Stimulated activated CD8-positive, alpha-beta memory T cell treated with anti-CD3 and anti-CD28 coated beads, Interleukin-2, amount 100 ng/mL, for 1 hour (primary cell): ENCODE measurements at places on chromosomes 7 and 10.

GRCh38 chr7:2416063-2416462 lies 12.7 kb downstream of the CHST12 start:
- no peak for DNase-seq

DNA sequence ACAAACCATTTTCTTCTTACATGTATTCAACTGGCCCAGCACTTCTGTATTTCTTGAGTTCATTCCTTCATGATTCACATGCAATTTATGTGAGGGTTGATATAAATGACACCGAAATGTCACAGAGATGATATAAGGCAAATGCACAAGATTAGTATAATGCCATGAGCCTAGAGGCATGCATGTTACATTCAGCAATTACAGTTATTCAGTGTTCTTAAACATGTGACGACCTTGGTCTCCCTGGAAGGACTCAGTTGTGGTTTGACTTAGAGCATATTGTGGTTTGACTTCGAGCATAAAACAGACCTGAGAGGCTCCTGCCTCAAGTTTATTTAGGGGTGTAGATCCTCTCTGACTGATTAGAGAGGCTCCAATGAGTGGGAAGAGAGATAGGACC lies 752.1 kb upstream of the POM121L12 start:
- DNase-seq, result no peak

DNA sequence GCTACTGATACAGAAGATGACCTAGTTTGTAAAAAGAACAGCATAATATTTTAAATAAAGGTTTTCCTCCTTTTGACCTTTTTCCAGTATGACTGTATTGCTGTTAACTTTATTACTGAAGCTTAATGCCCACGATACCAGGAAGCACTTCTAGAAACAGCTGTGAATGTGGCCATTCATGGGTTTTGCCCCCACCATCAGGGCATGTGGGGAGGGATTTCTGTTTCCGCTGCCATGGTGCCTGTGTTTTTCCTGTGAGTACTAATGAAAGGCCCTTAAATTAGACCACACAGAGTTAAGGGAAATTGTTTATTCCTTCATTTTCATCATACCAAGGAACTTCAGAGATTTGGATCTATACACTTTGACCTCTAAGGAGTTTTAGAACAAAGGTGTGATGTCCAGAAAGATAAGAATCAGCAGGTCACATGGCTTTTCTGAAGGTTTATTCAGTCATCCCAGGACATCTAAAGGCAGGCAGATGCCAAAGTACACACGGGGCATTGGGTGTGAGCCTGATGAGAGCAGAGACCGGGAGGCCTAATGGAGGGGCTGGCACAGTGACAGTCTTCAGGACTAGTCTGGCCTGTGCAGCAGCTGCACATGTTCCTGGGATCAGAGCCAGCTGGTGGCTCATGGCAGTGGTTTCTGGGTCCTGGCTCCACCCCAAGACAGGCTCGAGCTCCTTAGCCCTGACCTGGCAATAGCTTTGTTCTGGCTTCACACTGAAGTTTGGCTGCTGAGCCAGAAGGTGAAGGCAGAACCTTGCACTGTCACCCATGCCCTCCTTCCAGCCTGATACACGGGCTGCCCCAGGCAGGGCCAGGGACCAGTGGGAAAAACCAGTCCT lies 190.9 kb downstream of the REEP3 start:
- no peak for DNase-seq

DNA sequence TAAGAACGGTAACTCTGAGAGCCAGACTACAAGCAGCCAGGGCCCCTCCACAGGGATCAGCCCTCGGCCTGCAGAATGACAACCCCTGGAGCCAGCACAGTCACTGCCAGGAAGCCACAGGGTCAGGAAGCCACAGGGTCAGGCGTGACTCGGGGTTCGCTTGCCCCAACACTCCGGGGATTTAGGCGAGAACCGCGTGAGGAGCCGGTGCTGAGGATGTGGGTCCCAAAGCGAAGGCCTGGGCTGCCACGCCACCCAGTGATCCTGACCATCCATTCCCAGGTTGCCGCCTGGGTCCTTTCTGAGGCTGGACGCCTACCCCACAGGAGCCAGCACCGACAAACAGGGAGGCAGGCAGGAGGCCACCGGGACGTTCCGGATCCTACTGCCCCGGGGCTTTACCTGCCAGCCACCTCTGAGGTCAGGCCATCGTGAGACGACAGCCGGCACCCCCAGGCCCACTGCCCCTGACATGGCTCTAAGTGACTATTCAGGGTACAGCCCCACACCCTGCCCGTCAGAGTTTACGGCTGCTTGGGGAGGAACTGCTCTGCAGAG lies 228.6 kb downstream of the ELFN1 start:
- no peak for DNase-seq

DNA sequence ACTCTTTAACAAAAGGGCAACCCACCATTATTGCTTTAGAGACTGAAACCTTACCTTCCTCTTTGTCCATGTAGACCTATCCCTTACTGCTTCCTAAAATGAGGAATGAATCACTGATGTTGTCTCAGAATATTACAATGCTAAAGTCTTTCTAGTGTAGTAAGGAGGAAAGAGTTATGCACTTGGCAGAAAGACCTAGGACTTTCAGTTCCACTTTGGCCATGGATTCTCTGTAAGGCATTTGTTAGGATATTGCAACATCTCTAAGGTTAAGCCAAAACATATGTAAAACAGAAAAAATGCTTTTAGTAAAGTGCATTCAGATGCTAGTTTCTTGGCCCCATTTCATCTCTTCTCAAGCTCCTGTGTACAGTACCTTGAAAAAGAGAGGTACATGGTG lies 230.9 kb downstream of the PARD3 start:
- no peak for DNase-seq

GRCh38 chr10:24707445-24707844 lies 16.2 kb downstream of the ARHGAP21 start:
- DNase-seq, result no peak
